Right ventricle myocardium superior (tissue), 1 donor: ENCODE measurements at places on chromosomes 4 and X.
A peak's percentile ranks its signal among the peaks of the same experiment; 100 is the strongest.

DNA sequence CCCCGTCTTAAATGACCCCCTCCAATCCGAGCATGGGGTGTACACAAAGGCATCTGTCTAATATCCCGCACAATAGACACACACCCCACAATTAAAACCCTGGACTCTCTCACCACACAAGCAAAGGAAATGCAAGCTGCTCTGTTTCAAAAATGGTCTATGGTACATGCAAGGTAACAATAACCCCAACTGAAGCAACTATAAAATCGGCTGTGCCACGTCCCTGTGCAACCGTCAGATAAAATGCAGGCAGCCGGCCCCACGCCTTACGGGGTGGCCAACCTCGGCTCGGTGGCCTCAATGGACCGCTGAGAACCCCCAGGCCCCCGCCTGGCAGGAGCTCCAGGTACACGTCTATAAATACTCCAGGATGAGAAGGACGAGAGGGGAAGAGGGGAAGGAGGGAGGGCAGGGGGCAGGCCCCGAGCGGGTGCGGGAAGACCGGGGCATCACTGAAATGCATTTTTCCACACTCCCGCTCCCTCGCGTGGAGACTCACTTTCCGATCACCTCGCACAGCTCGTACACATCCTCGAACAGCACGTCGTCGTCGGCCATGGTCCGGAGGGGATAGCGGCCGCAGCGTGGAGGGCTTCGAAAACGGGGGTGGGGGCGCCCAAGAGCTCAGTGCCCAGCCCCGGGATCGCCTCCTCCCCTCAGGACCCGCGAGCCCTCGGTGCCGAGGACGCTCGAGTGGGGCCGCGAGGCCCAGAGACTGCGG, 763 bp downstream of the CASK start:
- peak; percentile 44 for DNase-seq

- DNase-seq = no peak
These were observed 24.1 kb downstream of the FAT4 start for GRCh38 chr4:125338814-125339213.

DNA sequence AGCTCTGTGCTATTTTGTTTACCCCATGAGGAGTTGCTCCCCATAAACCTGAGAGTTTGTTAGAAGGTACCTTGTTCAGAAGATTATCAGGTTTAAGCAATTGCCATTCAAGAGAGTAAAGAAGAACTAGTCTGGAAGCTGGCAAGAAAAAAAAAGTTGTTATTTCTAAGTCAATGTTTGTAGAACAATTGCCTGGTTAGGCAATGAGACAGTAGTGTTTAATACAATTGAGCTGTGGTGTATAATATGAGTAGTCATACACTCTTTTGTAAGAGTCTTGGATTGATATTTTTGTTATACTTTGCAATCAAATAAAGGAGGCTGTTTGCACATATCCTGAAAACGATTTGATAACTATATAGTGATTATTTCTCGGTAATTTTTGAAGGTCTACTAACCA, 44.7 kb downstream of the GALNT7 start:
- DNase-seq = no peak

DNA sequence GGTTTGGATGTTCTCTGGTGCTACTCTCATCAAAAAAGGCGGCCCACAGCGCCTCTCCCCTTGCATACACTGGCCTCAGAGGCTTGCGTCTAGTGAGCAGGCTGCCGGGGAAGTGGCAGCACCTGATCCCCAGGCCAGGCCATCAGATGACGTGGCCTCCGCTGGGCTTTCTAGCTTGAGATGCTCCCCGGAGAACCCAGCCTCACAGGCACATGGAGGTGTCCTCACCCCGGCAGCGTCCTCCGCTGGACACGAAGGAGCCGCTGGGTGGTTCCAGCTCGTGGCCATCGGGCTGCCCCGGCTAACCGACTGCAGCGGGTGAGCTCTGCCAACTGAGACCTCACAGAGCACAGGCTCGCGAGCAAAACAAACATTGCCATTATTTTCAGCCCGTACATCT, 12.8 kb downstream of the IRAK1 start:
- no peak for DNase-seq

GRCh38 chr4:128386761-128387599, 99.4 kb upstream of the PGRMC2 start:
- DNase-seq = peak; percentile 92

GRCh38 chr4:154349829-154350228, 141.8 kb downstream of the DCHS2 start:
- no peak for DNase-seq

GRCh38 chrX:17939724-17940123, 78.6 kb upstream of the RAI2 start:
- DNase-seq = no peak

- DNase-seq = no peak
These were observed 123.5 kb downstream of the DCHS2 start for GRCh38 chr4:154368060-154368459.

GRCh38 chrX:123859409-123859845, 426 bp upstream of the XIAP start:
- DNase-seq = peak; percentile 85

- DNase-seq = no peak
These were observed 188.7 kb upstream of the AADAT start for GRCh38 chr4:170278460-170278859.

DNA sequence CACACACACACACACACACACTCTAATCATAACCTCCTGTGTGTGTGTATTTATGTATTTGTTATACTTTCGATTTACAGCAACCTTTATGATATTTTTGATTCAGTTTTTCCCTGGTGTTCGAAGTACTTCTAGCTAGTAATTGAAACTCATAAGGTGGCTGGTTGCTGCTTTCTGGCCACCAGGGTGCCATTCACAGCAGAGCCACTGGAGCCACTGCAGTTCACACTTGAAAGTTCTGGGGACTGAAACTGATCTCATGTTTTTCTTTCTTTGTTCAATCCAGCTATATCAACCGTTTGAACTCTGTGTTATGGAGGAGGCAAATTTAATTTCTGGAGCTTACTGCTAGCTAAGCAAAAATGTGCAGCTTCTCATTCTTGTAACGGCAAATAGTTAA, 419.4 kb downstream of the ADGRL3 start:
- no peak for DNase-seq

- no peak for DNase-seq
These were observed 293.1 kb downstream of the TENM3 start for GRCh38 chr4:182536221-182536811.

- no peak for DNase-seq
These were observed 4.1 kb downstream of the BRS3 start for GRCh38 chrX:136491832-136492231.

- no peak for DNase-seq
These were observed 304.0 kb upstream of the BMP3 start for GRCh38 chr4:80726471-80726870.

DNA sequence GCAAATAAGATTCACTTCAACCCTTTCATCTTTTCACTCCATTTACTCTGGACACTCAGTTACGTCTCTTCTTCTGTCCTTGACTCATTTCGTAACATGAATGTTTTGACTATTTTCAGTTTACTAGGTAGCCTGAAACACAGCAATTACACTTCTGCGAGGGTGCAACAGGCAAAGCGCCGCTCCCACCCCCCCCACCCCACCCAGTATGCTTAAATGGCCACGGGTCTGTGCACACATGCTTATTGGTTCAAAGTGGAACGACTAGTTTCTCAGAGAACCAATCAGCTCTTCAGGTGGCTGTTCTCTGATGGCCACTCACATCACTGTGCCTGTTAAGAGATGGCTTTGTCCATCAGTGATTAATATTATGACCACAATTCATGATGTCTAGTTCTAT, 3.5 kb downstream of the BEND4 start:
- no peak for DNase-seq

- no peak for DNase-seq
These were observed 51.9 kb upstream of the USP9X start for GRCh38 chrX:41033299-41033698.

DNA sequence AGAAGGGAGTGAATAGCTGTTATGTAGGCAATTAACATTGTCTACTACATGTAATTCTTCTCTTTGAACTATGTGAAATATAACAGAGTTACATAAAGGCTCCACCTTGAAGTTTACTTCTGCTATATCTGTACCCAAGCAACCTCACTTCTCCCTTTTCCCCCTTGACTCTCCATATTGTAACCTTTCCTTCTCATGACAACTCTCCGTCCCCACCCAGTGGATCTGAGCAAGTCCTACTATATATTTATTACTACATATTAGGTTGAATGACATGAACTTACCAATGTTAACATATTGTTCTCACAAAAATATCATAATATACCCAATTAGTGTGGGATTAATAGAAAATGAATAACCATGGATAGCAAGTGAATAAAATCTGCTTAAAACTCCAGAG, 93.2 kb upstream of the ATP8A1 start:
- no peak for DNase-seq

DNA sequence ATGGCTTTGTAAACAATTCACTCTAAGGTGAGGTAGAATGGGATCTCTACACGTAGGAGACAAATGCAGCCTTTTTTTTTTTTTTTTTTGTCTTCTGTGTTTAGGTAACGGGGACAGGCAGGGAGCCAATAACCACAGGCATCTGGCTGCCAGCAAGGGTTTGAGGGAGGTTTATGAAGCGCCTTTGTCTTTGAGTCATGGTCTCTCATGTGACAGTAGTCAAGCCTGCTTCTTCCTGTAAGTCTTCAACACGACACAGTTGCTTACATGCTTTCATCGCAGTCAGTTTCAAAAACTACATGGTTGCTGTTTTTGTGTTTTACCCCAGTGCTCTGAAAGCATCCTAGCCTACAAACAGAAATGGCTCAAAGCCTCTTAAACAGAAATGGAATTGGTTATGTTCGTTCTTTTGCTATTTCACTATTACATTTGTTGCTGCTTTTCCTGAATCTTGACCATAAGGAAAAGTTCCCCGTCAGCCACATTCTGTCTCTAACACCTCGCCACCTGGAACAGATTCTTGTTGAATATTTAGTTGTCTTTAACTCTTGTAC, 127.8 kb upstream of the METTL14 start:
- DNase-seq = no peak

DNA sequence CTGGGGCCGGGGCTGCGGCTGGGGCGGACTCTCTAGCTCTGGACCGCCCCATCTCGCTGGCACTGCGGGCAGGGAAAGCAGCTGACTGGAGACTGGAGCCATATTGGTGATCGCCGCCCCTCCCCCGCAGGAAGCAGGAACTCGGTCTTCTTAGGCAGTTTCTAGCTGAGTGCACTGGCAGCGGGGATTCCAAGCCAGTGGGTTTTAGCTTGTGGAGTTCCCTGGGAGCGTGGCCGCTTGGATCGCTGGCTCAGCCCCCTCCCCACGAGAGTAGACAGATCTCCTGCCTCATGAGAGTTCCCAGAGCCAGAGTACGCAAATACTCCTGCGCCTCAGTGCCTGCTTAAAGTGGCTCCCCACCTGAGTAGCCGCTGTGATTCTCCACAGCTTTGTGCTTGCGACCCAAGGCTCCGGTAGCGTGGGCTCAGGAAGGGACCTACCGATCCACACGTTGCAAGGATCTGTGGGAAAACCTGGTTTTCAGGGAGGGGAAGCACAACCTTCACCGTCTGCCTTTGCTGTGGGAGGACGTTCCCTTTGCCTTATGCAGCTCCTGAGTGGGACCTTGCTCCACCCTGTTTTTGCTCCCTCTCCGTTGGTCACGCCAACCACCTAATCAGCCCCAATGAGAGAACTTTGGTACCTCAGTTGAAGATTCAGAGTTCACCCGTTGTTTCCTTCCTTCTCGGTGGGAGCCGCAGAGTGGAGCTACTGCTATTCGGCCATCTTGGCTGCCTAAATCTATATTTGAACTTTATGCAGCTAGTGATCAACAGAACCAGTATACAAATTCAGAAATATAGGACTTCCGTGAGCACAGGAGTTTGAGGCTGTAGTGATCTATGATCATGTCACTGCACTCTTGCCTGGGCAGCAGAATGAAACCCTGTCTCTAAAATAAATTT, 803.9 kb upstream of the PCDH10 start:
- no peak for DNase-seq

DNA sequence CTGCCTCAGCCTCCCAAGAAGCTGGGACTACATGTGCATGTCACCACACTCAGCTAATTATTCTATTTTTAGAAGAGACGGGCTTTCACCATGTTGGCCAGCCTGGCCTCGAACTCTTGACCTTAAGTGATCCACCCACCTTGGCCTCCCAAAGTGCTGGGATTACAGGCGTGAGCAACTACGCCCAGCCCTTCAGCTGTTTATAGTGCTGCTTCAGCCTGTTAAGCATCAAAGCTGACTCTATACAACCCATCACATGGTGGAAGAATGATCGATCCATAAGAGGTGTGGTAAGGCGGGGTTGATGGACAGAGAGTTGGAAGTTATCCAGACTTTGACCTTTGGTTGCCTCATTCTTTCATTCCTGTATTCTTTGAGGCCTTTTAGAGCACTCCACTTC, 56.2 kb upstream of the RAPGEF2 start:
- DNase-seq = no peak

DNA sequence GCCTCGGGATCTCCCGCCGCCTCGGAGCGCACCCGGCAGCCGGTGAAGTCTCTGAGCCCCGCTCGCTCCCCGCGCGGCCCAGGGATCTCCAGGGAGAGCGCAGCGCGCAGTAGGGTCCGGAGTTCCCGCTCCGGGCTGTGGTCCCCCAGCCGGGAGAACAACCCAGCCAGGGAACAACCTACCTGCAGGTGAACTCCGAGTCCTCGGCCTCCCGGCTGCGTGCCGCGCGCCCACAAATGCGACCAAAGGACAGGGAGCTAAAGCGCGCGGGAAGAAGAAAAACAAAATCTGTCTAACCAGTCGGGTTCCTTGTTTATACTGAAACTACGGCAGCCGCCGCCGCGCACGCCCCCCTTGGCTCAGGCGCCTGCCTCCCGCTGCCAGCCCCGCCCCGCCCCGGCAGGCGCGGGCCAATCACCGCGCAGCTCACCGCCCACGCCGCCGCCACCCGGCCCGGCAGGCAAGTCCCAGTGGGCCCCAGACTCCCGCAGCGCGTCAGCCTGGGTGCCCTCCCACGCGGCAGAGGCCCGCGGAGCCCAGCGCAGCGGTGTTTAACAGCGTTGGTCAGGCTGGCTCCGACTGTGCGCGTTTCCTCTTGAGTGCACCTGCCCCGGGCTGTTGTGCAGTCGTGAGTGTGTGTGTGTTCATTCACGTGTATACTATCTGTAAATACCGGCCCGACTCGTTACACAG, at the start of gene RASGEF1B:
Gene RASGEF1B (minus strand): TSS at position 320 of the 693 bp plus-strand sequence. CDS start 12,399 bp downstream, outside the sequence.
- DNase-seq = peak; percentile 94

DNA sequence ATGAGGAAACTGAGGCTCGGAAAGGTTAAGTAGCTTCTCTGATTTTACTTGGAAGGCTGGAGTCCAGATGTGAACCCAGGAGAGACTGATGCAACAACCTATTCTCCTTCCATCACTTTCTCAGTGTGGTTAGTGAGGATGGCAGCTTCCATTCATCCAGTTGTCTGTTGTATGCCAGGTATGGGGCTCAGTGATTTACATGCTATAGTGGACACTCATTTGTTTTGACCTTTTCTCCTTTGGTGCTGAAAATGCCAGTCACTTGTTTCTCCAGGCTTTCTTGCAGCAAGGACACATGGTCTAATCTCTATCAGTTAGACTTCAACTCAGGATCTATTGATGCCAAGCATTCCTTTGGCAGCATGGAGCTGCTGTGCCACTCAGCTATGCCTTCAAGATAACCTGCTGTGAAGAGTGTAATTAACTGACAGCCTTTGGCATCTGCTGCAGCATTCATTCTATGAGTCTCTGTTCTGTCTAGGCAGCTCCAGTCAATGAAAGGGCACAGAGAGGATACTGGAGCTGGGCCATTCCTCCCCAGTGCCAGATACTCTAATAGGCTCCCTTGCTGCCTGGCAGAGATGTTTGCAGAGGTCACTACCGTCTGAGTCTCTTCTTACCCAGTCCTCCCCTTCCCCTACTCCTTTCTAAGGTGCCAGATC, 11.0 kb upstream of the CWH43 start:
- DNase-seq = peak; percentile 48

GRCh38 chrX:40325161-40325560, 227.4 kb upstream of the BCOR start:
- DNase-seq = no peak
